Activated T-helper 9 cell treated with anti-CD3 and anti-CD28 coated beads, Interleukin-2, amount 50 U/mL, for 16 hours (primary cell): ENCODE measurements at places on chromosomes 11 and 22.

- DNase-seq: no peak
These were observed 14.0 kb downstream of the ZDHHC24 start for GRCh38 chr11:66531841-66532240.

DNA sequence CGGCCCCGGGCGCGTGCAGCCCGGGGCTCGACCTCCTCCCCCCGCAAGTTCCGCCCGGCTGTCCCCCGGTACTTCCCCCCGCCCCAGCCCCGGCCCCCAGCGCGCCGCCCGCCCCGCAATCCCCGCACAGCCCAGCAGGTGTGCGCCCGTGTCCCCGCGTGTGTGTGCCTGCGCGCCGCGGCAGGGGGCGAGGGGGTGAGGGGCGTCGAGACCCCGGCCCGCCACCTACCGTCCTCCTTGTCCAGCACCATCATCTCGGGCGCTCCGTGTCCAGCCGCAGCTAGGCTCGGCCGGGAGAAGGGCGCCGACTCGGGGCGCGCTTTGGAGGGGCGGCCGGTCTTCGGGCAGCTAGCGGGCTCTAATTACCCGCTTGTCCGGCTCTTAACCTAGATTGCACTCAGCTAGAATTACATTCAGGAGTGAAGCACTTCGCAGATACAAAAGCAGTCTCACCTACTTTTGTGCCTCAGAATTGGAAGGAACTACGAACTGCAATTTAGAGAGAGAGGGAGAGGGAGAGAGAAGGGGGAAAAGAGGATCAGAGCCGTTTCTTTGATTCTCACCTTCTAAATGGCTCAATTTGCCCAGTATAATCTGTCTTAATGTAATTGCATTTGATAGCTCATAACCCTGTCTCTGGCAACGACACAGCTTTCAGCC lies 439 bp downstream of the LMO1 start:
- DNase-seq: no peak

GRCh38 chr11:44470854-44471253 lies 94.6 kb upstream of the CD82 start:
- DNase-seq: no peak

DNA sequence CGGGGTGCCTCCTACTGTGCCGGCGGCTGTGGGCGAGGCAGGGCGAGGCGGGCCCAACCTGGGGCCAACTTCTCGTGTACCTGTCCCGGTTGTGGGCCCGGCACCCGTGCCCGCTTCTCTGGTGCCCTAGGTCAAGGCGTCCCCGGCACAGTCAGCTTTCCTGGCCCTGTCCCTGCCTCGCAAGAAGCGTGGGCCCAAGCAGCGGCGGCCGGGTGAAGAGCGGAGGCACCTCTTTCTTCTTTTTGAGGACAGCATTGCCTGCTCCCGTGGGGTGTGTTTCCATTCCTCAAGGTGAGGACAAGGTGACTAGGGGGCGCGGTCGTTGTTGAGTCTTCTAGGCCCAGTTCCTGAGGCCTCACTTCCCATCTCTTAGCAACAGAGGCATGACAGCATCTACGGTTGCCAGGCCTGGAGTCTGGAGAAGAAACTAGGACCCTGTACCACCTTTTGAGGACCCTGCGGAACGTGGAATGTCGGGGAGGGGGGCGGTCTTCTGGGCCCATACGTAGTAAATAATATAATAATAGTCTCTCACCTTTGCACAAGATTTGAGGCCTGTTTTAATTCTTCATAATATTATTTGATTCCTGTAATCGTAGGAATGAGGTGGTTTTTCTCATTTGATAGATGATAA lies 418 bp downstream of the ACO2 start:
- peak; percentile 23 for DNase-seq

- no peak for DNase-seq
These were observed 7.1 kb downstream of the VSIG10L2 start for GRCh38 chr11:125952973-125953372.

DNA sequence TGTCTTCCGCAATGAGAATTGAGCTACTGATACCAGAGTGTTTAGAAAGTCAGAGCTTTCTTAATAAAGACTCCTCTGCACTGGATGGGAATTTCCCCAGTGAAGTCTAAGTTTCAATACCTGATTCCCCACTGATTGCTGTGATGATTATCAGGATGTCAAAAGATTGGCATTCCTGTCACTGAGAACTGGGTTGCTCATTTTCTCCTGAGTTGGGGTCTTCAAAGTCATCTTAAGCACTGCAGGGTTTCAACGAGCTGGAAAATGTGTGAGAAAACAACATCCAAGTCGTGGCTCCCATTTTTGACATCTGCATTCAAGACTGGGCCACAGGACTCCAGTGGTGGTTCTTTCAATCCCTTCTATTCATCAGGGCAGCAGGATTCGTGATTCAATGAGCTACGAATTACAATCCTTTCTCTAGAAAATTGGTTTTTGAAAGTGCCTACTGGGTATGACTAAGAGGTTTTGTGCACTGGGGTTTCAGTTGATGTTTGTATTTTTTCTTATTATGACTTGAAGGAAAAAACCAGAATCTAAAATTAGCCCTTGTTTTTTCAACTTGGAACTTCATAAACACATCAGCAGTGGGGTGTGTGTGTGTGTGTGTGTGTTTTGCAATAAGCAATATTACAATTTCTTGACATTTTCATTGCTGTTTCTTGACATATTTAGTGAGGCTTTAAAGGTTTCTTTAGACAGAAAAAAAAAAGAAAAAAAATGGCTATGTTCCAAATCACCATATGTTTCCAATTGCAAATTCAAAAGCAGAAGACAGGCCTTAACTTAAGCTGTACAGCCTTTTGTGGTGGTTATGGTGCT lies 233.0 kb downstream of the FAM76B start:
- peak; percentile 2 for DNase-seq

- DNase-seq: no peak
These were observed 351.1 kb downstream of the CADM1 start for GRCh38 chr11:115153135-115153534.

GRCh38 chr11:70788248-70789022 lies 390.1 kb downstream of the CTTN start:
- no peak for DNase-seq

GRCh38 chr11:2465202-2466068 lies 20.6 kb downstream of the KCNQ1 start:
- no peak for DNase-seq

DNA sequence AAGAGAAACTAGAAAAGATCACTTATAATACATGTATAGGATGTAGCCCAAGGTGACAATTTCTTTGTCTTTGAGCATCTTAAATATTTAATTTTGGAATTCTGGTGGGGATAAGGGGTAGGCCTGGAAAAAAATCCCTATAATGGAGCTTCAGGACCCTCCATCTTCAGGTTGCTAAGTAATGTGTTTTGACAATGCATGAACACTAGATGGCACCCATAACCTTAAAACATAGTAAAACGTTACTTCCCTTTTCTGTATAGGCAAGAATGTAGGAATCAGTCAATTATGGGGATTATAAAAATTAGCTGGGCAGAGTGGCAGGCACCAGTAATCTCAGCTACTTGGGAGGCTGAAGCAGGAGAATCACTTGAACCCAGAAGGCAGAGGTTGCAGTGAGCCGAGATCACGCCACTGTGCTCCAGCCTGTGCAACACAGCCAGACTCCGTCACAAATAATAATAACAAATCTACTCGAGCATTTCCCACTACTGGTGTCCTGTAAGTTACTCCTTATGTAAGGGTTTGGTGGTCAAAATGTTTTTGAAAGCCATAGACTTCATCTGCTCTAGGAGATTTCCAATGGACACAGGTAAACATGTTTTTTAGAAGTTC lies 541.9 kb upstream of the CCDC90B start:
- no peak for DNase-seq

- no peak for DNase-seq
These were observed 216.3 kb upstream of the SYN3 start for GRCh38 chr22:33274214-33275072.

DNA sequence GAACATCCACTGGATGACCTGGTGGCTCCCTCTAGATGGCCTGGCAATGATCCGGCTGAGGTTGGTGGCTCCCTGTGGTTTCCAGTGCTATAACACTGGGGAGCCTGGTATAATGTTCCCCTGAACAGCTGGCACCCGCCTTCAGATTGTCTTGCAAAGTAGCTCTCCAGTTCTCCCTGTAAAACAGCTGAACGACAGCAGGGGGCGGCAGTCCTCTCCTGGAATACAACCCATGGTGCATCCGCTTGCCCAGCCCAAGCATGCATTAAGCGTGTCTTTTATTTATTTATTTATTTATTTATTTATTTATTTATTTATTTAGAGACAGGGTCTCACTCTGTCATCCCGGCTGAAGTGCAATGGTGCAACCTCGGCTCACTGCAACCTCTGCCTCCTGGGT lies 258.9 kb downstream of the BUD13 start:
- DNase-seq: no peak

DNA sequence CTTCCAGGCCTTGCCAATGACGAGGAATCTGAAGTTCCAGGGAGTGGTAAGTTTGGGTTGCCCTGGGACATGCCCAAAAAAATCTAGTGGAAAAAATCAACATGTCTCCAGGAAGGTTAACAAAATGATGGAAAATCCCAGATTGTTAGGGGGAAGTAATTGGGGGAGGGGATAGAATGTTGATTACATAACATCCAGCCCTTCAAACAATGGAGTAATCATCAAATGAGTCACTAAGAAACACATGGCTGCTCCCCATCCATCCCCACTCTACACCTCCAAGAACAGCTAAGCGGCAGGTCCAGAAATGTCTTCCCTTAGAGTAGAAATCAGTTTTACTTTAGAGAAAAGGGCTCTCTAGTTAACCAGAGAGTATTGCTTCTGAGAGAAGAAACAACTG lies 94.9 kb downstream of the ETS1 start:
- no peak for DNase-seq

- DNase-seq: peak; percentile 11
These were observed 60.9 kb upstream of the EED start for GRCh38 chr11:86183694-86184093.

DNA sequence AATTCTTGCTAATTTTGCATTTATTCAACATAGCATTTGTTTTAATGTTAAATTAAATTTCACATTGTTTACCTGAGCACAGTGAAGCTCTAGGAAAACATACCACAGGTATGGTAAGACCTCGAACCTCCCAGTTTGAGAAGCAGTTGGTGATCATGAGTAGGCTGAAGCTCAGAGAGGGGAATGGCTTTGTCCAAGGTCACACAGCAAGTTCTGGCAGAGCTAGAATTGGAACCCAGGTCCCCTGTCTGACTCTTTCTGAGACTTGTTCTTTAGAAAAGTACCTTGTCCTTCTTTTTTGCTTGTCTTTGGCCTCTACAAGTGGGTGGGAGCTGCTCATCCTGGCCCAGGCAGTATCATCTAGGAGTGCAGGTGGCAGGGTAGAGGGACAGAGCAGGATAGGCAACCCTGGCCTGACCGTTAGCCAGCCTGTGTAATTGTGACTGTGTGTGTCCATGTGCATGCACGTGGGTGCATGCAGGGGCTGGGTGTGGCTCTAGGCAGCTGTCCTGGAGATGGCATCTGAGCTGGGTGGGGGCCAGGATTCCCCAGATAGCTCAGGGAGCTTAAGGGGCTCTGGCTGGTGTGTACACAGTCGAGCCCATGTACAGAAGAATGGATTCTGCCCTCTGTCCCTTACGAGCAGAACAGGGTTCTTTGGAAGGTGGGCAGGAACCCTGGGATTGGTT lies 21.6 kb downstream of the PHLDB1 start:
- no peak for DNase-seq

DNA sequence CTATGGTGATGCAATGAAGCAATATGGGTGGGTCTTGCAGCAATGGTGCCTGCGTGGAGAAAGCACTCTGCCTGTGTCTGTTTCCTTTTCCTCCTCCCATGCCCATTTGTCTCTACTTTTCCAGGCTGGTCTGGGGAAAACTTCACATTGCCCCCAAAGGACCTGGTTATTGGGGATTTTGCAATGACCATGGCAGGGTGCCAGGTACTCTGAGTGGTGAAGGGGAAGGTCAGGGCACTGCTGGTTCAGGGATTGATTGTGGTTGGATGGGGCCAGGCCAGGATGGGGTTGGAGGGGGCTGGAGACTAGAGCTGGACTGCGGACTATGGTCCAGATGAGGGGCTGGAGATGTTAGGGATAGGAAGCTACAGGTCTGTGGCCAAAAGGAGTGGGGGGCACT lies 92.1 kb downstream of the INSC start:
- no peak for DNase-seq

DNA sequence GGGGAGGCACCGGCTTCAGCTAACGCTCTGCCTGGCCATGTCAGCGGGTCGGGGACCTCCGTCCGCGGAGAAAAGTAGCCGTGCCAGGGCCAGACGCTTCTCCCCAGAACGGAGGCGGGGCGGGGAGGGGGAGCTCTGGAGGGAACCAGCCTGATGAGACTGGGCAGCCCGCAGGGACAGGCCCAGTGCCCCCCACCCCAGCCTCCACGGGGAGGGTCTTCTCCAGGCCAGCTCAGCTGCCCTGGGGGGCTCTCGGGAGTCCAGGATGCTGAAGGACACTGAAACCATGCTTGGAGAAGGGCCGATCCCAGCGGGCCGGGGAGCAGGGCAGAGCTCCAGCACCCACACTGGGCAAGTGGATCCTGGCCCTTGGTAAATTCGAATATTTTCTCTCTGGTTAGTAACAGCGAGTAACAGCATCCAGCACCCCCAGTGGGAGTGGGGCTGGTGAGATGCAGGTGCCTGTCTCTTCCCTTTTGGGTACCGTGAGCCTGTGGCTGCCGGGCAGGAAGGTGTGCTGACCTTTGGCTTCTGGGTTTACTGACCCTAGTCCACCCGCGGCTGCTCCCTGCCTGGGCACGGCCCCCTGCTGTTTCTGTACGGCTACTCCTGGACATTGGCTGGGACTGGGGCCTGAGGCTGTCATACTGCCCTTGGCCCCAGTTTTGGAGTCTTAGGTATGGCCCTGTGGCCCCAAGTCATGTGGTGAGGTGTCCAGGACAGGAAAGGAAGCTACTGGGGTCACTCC lies 35.8 kb downstream of the GRAMD4 start:
- no peak for DNase-seq

- DNase-seq: no peak
These were observed 227.4 kb upstream of the FAT3 start for GRCh38 chr11:91997226-91997625.

DNA sequence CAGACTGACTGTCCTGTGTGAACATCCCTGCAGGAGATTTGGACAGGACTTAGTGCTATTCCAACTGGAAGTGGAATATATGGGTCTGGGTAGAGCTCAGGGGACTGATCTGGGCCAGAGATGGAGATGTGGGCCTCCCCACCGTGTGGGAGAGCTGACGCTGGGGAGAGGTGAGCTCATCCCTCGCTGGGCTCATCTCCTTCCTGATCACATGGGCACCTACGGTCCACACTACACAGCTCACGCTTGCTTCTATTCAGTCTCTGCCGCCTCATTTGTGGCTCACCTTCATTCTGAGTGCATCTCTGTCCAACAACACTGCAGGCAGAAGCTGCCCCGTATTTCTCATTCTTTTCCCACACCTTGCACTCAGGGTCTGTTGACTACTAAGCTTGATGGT lies 16.6 kb upstream of the RAB1B start:
- no peak for DNase-seq

- DNase-seq: peak; percentile 42
These were observed 65.6 kb downstream of the BTG4 start for GRCh38 chr11:111446404-111447111.

DNA sequence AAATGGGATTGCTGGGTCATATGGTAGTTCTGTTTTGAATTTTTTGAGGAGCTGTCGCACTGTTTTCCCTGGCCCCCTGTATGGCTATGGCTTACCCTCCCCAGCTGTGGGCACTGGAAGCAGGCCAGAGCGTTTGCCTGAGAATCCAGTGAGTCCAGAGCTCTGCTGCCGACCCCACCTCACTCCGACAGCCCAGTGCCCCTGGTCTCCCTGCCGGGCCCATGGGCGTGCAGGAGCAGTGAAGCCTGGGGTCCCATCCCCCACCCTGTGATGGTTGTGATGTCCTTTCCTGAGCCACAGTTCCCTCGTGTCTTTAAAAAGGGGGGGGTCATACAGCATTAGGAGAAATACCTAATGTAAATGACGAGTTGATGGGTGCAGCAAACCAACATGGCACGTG lies 13.3 kb upstream of the GRAMD4 start:
- DNase-seq: no peak

- no peak for DNase-seq
These were observed 3.2 kb downstream of the NELL1 start for GRCh38 chr11:20672575-20672974.
